ENCODE measurements at places on chromosomes 2 and 18.

DNA sequence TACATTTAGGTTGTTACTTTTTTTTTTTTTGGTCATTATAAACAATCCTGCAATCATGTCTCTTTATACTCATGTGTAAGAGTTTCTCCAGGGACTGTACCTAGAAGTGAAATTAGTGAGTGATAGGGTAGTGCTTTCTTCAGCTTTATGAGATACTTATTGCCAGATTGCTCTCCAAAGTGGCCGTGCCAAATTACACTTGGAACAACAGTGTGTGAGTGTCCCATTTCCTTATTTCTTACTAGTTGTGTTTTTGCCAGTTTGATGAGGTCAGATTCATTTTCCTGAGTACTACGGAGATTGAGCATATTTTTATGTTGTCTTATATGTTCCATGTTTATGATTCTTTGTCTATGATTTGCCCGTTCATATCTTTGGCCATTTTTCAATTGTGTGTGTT is 39.2 kb downstream of the GALNT1 start:
- no peak for DNase-seq

GRCh38 chr2:217047209-217047608 is 187.3 kb upstream of the TNP1 start:
- DNase-seq, result no peak

DNA sequence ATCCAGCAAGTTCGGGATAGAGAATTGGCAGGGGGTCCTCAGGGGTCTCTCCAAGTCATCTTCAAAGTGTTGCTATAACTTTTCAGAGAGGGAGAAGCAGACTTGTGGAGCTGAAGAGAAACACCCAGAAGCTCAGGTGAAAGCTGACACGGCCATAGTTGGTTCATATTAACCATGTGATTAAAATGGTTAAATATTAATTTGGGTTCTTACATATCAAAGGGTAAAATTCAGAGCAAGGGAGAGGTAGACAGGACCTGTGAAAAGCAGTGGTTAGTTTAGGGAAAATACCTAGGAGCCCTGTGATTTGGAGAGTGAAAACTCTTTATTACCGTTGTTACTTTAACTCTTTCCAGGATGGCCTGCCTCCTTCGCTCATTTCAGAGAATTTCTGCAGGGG is at the start of gene UGT1A6:
Gene UGT1A6 (plus strand): TSS at position 243 of the 400 bp plus-strand sequence. CDS start 115 bp downstream, at position 358.
- no peak for DNase-seq

DNA sequence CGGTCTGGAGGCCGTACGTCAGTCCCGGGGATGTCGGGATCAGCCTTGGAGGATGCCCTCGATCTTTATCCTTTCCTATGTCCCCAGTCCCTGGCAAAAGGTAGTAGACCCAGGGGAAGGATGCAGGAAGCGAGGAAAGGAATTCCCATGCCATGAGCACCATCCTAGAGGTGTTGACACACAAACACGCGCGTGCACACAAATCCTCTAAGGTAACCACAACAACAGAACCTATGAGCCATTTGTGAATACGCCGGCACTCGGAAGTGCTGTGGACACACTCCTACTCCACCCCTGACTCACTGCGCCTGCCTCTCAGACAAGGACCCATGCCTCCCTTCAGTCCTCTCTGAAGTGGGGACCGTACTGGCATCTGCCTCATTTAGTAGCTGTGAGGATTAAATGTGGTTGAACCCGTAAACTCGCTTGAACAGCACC is 11.3 kb upstream of the MLPH start:
- DNase-seq, result no peak

DNA sequence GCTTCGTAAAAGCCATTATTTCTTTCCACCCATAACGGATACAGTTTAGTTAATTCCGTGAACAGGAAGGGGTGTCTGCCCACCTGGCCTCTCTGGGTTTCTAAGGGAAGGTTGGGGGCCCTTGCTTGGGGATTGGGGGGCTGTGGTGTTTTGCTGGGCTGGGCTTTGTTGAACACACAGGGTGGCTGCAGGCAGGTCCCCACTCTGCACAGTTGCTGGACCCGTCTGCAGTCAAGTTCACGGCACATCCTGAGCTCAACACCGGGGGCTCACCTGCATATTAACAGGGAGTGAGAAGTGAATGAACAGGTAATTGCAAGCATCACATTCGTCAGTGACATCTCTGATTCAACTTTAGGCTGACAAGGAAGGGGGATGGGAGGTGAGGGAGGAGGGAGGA is 109.0 kb downstream of the ZNF516 start:
- DNase-seq, result no peak

GRCh38 chr18:813172-814071 is 1.4 kb upstream of the YES1 start:
- DNase-seq, result no peak

- DNase-seq, result no peak
Measured at GRCh38 chr2:133232556-133232955, 335.7 kb downstream of the NCKAP5 start.

DNA sequence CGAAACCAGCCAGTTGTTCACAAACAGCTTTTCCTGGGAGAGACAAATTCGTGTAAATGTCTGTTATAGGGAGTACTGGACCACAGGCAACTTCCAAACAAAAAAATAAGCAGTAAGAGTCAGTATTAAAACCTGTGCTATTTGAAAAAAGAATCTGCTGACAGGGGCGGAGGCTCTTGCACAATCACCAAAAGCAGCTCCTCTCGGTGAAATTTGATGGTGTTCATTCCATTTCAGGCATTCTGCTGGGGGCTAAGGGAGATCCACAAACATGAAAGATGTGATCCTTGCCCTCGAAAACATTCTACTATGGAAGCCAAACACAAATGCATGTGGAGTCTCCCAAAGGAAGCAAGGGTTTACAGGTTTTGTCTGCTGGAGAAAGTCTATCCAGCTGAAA is 45.0 kb downstream of the TFCP2L1 start:
- DNase-seq, result no peak

- DNase-seq, result no peak
Measured at GRCh38 chr18:72542342-72542741, 1.8 kb downstream of the CBLN2 start.

GRCh38 chr2:218999881-219000568 is 6.8 kb upstream of the CRYBA2 start:
- no peak for DNase-seq

GRCh38 chr2:196168181-196168580 is 3.2 kb downstream of the STK17B start:
- DNase-seq, result no peak

- DNase-seq, result no peak
Measured at GRCh38 chr2:173148520-173148919, 72.9 kb downstream of the MAP3K20 start.

DNA sequence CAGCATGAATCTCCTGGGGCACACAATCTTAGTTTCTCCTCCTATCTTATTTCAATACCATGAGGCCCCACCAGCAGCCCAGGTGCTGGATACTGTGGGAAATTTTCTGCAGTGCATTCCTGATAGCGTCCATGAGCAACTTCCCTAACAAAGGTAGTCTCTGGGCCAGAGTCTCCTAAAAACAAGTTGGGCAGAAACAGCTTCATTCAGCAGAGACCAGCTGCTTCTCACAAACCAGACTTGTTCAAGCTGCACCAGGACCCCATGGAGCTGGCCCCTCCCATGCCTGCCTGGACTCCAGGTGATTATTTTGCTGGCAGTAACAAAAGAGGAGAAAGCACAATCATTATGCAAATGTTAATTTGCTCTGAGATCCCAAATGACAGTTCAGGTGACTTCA is 31.4 kb downstream of the MYO5B start:
- no peak for DNase-seq

Data from midbrain (tissue), 1 donor.